Endodermal cell (in vitro differentiated cells): ENCODE measurements at places on chromosomes 11 and 22.
A peak's percentile ranks its signal among the peaks of the same experiment; 100 is the strongest.

GRCh38 chr22:39251762-39252460 is 7.1 kb upstream of the PDGFB start:
- no peaks in the 10 kb centered on the region for H3K4me1 ChIP-seq
- H3K27ac ChIP-seq = no peak overlapping the region
- peak; percentile 45 for DNase-seq

- H3K27me3 ChIP-seq = peaks cover 9% of the 10 kb centered on the region
- H3K36me3 ChIP-seq = no peaks in the 10 kb centered on the region
- H3K4me1 ChIP-seq = peaks cover 17% of the 10 kb centered on the region
- no peak for DNase-seq
- no peak overlapping the region for H3K27ac ChIP-seq
These were observed 111.2 kb upstream of the ALX4 start for GRCh38 chr11:44421090-44421675.

GRCh38 chr22:50199829-50200460 is 866 bp upstream of the SELENOO start:
- peaks cover 24% of the 10 kb centered on the region for H3K36me3 ChIP-seq
- H3K27me3 ChIP-seq = no peaks in the 10 kb centered on the region
- DNase-seq = peak; percentile 87
- peaks cover 6% of the 10 kb centered on the region for H3K4me1 ChIP-seq

GRCh38 chr11:102924851-102925380 is 30.6 kb downstream of the MMP13 start:
- H3K27me3 ChIP-seq = no peaks in the 10 kb centered on the region
- DNase-seq = no peak
- no peak overlapping the region for H3K27ac ChIP-seq
- H3K4me3 ChIP-seq = no peak overlapping the region
- H3K4me1 ChIP-seq = no peaks in the 10 kb centered on the region

DNA sequence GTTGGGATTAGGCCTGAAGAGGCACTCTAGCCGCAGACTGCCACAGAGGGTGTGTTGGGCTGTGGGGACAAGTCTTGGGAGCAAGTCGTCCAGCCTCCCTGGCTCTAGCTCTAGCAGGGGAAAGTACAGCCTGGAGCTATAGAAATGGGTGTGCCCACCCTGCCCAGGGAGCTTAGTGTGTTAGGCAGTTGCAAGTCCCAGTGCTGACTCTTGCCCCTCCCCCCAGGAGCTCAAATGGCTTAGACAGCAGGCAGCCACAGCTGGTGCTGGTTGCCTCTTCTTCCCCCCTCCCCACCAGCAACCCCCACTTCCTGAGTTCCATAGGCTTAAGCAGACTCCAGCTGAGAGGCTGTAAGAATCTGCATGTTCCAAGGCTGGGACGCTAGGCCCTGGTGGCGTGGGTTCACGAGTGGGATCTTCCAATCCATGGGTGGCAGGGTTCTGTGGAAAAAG is 61.2 kb downstream of the GUCY1A2 start:
- peak; percentile 83 for DNase-seq
- no peak overlapping the region for H3K4me3 ChIP-seq
- H3K27me3 ChIP-seq = no peaks in the 10 kb centered on the region
- peaks cover 15% of the 10 kb centered on the region for H3K4me1 ChIP-seq

DNA sequence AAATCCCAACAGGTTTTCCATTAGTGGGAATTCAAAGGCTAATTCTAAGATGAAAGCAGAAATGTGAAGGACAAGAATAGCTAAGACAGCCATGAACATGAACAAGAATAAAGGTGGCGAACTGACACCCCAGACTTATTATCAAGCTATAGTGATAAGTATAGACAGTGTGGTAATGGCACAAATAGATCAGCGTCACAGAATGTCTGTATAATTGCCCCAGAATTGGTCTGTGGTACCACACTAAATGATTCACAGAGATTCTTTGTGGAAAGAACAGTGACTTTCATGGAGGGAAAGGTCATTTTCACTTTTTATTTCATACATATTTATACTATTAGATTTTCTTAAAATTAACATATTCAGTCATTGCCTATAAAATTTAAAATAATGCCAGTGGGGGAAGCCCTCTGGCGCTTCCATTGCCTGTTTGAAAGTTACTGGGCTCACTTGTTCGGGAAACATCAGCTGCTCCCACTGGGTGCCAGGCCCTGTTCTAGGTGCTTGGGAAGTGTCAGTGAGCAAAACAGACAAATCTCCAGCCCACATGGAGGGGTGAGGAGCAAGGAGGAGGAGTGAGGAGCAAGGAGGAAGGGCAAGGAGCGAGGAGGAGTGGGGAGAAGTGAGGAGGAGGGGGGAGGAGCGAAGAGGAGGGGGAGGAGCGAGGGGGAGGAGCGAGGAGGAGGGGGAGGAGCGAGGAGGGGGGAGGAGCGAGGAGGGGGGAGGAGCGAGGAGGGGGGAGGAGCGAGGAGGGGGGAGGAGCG is 11.3 kb upstream of the NLRP6 start:
- DNase-seq = no peak
- H3K36me3 ChIP-seq = no peaks in the 10 kb centered on the region
- H3K27ac ChIP-seq = no peak overlapping the region
- H3K4me1 ChIP-seq = no peaks in the 10 kb centered on the region
- H3K27me3 ChIP-seq = no peaks in the 10 kb centered on the region

DNA sequence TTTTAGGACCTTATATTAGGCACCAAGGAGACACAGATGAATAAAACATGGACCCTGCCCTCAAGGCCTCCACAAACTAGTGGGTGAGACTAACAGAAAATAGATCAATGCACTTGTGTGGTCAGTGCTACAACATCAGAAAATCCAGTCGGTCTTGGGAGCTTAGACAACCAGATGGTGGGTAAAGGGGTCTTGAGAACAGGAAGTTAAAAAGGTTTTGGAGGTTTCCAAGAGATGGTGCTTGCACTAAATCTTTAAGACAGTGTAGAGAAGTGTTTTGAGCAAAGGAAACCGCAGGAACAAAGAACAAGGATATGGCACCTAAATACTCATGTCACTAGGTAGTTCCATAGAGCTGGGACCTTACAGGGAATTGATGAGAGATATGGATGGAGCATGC is 56.2 kb downstream of the GALNT18 start:
- no peak overlapping the region for H3K4me3 ChIP-seq
- peaks cover 6% of the 10 kb centered on the region for H3K27me3 ChIP-seq
- no peak overlapping the region for H3K27ac ChIP-seq
- H3K36me3 ChIP-seq = no peaks in the 10 kb centered on the region
- no peaks in the 10 kb centered on the region for H3K4me1 ChIP-seq

DNA sequence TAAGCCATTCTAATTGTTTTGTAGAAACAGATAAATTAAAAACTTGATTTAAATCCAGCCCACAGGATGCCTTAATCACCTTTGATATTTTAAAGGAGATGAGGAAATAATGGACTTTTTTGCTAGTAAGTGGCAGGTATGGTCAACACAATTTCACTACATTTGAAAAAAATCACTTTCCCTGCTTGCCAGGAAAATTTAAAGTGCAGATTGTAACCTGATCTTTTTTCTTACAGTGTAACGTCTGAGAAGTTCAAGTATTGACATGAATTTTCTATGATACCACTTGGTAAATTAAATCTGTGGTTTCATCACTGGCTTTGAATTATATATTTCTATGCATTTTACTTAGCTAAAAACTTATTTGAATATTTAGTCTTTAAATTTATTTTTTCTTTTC is 65.3 kb downstream of the ARHGEF12 start:
- no peak for DNase-seq
- peaks cover 5% of the 10 kb centered on the region for H3K4me1 ChIP-seq
- no peaks in the 10 kb centered on the region for H3K36me3 ChIP-seq
- no peak overlapping the region for H3K27ac ChIP-seq
- no peak overlapping the region for H3K4me3 ChIP-seq

GRCh38 chr11:8503910-8504364 is 90.1 kb downstream of the STK33 start:
- H3K4me1 ChIP-seq = peaks cover 6% of the 10 kb centered on the region
- no peak overlapping the region for H3K4me3 ChIP-seq
- peaks cover 46% of the 10 kb centered on the region for H3K27me3 ChIP-seq
- no peak for DNase-seq
- H3K27ac ChIP-seq = no peak overlapping the region
- H3K36me3 ChIP-seq = no peaks in the 10 kb centered on the region

DNA sequence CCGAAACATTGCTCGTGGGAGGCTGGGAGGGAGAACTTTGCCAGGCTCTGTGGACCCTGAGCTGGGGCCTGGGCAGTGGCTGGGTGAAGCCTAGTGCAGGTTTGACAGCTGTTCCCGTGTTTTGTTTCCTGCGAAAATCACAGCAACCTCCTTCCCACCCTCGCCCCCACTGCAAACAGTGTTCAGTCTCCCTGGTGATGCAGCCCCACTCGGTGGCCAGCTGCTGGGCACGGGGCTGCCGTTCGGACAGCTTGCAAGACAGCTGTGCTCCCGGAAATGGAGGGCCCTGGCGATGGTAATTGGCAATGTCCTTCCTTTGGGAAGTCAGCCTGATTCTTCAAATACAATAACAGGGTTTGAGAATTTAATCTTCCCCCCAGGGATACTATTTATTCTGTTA is 10.4 kb upstream of the GAL start:
- no peaks in the 10 kb centered on the region for H3K36me3 ChIP-seq
- H3K4me1 ChIP-seq = no peaks in the 10 kb centered on the region
- H3K27ac ChIP-seq = no peak overlapping the region
- H3K4me3 ChIP-seq = no peak overlapping the region
- no peaks in the 10 kb centered on the region for H3K27me3 ChIP-seq

GRCh38 chr11:75814363-75814676 is 690 bp upstream of the UVRAG start:
- H3K27me3 ChIP-seq = no peaks in the 10 kb centered on the region
- DNase-seq = no peak
- peaks cover 17% of the 10 kb centered on the region for H3K4me1 ChIP-seq
- no peaks in the 10 kb centered on the region for H3K36me3 ChIP-seq

GRCh38 chr11:69526453-69526810 is 45.0 kb downstream of the LINC01488 start:
- DNase-seq = peak; percentile 29
- no peak overlapping the region for H3K27ac ChIP-seq
- no peak overlapping the region for H3K4me3 ChIP-seq
- no peaks in the 10 kb centered on the region for H3K36me3 ChIP-seq

DNA sequence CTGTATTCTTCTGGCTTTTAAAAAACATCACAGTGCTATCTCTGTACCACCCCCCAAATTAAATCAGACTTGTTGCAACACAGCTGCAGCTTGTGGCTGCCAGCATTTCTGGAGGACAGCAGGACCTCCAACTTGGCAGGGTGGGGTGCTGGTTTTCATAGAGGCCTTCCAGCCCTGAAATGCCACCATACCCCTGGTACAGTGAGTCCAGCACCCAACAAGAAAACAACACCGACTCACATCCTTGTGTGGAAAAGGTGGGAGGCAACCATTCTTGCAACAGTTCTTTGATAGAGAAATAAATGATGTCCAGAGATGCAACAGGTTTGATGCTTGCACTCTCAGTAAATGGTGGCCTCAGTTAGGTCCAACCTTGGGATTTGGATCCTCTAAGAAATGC is 96.0 kb downstream of the ABTB2 start:
- H3K27me3 ChIP-seq = peaks cover 10% of the 10 kb centered on the region
- no peaks in the 10 kb centered on the region for H3K36me3 ChIP-seq
- no peak for DNase-seq

DNA sequence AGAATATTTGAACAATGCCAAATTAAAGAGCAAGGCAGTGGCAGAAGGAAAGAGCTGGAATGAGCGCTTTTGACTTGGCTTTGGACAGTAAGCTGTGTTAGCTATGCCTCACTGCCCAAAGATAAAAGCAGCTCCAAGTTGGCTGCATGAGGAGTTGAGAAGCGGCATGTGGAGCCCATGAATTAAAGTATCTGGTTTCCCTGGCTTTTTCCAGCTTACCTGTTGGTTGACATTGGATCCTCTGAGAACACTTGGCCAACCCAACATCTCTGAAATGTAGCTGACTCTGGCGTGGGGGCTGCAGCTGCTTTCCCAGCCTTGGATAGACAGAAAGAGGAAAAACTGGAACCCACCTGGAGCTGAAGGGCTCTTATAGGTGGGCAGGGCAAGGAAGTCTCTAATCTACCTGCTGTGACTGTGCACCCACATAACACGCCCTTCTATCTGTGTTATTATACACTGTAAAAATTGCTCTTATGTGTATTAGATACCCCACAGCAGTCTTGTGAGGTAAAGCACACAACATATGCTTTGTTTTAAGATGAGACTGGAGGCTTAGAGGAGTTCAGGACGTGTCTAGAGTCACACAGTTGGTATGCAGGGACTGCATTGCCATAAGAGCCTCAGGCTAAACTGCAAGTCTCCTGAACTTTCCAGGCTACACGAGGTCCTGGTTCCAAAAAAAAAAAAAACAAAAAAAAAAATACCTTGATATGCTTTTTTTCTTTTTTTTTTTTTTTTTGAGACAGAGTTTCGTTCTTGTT is 5.8 kb downstream of the UBASH3B start:
- H3K36me3 ChIP-seq = no peaks in the 10 kb centered on the region
- H3K4me3 ChIP-seq = no peak overlapping the region
- H3K27me3 ChIP-seq = peaks cover 75% of the 10 kb centered on the region
